Posterior cingulate gyrus (tissue), 11 donors: ENCODE measurements at places on chromosomes 5 and 9.

GRCh38 chr5:39448506-39449128 is 23.8 kb upstream of the DAB2 start:
- DNase-seq, result no peak

DNA sequence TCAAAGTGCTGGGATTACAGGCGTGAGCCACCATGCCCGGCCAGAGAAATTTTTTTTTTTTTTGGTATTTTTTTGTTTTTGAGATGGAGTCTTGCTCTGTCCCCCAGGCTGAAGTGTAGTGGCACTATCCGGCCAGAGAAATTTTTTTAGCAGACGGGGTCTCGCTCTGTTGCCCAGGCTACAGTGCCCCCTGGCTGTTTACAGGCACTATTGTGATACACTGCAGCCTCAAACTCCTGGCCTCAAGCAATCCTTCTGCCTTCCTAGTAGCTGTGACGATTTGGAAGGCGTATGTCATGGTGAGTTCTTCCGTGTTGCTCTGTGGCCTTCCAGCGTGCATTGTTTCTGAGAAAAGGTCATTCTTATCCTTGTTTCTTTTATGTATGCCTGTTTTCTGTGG is 47.5 kb downstream of the CNOT6 start:
- no peak for DNase-seq

- no peak for DNase-seq
These were observed 390.3 kb downstream of the TAF11L14 start for GRCh38 chr5:18024542-18024941.

DNA sequence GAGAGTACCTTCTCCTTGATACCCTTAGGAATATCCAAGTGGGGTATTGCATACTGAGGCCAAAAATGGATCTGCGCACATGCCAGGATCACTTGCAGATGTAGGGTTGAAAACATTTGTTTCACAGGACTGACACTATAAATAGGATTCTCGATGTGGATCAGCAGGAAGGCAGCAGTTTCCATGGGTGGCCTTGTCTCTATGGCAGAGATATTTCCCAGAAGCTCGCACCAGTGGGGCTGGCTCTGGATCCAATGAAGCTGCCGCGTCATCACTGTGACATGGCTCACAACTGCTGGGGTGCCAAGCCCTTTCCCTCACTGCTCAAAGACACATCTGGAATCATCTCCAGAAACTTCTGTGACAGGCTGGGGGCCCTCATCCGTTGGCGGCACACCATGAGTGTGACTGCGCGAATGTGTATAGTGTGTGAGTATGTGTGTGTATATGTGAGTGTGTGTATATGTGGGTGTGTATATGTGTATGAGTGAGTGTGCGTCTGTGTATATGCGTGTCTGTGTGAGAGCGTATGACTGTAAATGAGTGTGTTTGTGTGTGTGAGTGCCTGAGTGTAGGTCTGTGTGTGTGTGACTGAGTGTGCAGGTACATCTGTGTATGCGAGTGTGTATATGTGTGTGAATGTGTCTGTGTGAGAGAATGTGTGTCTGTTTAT is 182.5 kb downstream of the GAS1 start:
- DNase-seq, result no peak

DNA sequence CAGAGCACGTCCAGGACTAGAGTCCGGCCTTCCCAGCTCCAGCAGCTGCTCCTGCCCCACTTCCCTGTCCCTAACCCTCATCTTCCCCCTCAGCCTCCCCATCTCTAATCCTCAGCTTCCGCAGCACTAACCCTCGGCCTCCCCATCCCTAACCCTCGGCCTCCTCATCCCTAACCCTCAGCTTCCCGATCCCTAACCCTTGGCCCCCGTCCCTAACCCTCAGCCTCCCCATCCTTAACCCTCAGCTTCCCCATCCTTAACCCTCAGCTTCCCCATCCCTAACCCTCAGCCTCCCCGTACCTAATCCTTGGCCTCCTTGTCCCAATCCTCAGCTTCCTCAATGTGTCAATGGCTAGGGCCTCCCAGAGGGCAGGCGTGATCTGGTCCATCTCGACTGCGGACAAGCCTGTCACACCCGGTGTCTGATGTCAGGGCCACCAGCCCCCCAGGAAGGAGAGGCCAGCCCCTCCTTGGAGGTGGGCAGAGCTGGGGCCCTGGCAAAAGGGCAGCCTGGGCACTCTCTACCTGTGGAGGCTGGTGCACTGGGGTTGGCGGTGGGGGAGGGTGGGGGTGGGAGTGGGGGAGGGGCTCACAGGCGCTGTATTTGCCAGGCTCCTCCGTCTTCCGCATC is 1.4 kb downstream of the OBP2B start:
- DNase-seq, result no peak

- no peak for DNase-seq
These were observed 3.1 kb upstream of the EEIG1 start for GRCh38 chr9:127983847-127984289.

- no peak for DNase-seq
These were observed 158.8 kb downstream of the C9orf152 start for GRCh38 chr9:110048976-110049698.

DNA sequence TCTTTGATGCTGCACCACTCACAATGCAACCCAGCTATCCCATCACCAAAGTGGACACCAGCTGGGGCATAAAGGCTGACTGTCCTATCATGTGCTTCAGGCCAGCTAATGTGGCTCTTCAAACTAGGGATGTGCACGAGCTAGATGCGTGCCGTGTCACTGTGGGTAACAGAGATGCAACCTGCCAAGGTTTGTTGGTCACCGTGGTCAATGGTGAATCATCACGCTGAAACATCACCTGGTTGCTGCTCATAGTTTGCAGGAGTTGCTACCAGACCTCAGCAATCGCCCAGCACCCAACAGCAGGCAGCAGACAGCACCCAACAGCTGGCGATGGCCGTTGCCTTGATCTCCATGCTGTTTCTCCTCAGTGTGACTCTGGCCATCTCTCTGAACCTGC is 2.1 kb upstream of the PCDHGA1 start:
- no peak for DNase-seq

- no peak for DNase-seq
These were observed 227.0 kb downstream of the DRD1 start for GRCh38 chr5:175216991-175217390.

DNA sequence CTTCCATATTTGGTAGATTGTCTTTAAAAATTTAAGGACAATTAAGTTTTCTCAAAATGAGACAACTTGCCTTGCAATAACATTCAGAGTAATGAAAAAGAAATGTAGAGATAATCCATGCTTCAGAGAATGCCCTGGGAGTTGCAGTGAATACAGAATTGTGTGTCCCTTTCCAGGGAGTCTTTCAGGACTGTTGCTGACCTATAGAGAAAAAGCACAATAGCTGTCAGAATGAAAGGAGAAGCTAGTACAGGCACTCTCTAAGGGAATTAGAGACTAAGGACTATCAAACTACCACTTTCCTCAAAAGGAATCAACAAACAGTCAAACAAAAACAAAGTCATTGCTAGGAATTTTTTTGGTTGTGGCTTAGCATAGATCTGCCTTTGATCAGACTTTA is 93.0 kb downstream of the CCDC192 start:
- DNase-seq, result no peak

DNA sequence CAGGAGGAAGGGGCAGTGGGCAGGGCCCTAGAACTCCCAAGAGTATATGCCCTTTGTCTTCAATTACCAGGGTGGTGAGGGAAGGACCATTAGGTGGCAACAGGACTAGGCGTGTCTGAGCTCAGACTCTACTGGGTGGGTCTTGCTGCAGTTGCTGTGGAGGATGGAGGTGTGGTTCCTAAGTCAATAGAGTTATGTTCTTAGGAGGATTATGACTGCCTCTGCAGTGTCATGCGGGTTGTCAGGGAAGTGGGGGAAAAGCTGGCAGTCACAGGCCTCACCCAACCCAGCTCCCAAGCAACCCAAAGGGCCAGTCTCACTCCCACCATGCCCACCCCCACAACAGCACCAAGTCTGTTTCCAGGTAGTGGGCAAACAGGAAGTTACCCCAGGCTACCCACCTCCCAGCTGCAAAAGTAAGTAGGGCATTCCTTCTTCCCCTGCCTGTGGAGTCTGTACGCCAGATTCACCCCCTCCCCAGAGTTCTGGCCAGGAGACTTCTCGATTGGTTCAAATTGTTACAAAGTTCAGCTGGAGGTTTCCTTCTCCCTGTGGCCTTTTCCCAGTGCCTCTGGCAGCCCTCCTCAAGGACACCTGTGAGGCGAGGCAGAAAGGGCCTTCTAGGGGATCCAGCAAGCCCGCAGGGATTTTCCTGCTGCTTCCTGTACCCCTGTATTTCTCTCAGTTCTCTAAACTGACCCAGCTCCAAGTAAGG is 145.3 kb downstream of the HINT1 start:
- DNase-seq, result no peak

DNA sequence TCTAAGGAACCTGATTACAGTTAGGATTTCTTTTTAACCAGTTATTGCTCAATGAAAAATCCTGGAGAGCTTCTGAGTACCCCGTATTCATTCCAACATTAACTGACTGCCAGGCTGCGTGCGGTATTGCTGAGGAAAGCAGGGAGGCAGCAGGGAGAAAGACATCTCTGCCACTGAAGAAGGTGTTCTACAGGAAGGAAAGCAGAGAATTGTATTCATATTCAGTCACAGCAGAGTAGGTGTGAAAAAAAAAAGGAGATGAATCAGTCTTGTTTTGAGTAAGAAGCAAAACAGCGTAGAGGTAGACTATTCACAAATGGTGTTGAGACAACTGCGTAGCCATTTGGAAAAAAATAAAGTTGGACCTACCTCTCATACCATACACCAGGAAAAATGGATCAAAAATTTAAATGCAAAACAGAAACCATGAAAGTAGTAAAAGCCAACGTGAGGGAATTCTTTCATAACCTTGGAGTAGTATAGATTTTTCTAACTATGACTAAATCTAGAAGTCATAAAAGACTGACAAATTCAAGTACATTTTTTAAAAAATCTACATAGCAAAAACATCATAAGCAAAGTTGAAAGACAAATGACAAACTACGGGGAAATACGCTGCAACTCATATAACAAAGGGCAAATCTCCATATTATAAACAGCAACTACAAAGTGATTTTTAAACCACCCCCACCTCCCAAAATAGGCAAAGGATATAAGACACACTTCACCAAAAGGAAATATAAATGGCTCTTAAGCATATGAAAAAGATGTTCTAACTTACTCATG is 9.9 kb upstream of the NR4A3 start:
- DNase-seq, result no peak

DNA sequence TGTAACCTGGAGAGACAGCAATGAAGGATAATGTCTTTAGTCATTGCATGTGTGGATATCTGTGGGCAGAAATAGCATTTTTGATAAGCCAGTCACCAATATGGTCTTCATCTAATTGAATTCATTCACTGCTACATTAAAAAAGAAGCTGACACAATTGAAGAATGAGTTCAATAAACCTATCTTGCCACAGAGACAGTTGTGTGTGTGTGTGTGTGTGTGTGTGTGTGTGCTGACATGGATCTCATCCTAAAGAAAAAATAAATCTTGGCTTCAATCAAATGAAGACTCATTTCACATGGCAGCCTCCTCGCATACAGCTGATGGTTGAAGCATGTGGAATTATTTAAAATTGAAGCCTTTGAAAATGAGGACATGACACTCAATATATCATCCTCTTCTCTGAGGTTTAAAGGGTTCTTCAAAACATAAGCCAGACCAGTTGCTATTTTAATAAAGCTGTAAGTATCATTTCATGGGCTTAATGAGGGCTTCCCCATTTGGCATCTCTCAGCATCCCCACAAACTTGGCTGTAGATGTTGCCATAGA is 118.5 kb upstream of the PTPN3 start:
- DNase-seq, result no peak

GRCh38 chr9:113572076-113572861 is 108.7 kb downstream of the RGS3 start:
- peak; percentile 5 for DNase-seq

GRCh38 chr9:130390390-130390789 is 54.4 kb upstream of the ASS1 start:
- DNase-seq, result no peak

DNA sequence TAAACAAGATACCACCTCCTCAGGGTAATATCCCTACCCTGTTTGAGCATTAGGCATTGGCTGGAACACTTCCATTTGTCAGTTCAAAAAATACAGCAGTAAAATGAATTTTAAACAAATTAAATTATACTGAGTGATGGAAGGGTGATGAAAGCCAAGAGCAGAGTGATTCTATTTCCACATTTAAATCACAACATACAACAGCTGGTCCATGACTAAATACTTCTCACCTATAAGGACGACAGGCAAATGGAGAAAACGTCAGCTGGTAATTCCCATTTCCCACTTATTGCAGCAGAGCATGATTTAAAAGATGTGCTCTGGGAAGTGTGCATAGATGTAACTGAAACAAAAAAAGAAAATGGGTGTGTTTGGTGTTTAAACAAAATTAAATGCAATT is 543.6 kb upstream of the DAB2 start:
- DNase-seq, result no peak

DNA sequence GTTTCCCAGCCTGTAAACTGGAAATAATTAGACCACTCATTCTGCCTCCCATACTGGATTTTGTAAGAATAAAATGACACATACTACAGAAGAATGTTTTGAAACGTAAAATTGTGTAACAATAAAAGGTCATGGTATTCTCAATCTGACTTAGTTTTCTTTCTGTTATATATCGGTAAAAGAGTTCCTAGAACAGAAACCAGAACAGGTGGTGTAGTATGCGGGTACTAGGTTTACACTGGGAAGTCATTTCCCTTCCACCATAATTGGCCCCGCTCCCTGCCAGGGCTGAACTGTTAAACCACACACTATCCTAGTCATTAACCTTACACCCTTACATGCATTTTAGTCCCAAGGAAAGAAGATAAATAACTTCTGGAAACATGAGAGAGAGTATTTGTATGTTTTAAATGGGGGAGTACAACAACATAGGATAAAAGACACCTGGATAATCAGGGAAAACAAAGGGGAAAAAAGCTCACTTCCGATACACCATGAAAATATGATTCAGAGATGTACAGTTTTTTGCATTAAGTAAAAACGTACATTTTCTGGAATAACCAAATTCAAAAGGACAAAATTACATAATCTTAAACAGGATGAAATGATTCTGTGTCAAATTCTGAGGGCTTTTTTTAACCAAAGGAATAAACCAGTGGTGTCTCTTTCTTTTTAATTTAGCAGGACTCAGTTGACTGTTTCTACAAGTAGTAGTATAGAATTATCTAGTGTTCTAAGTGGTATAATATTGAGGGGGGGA is 199.7 kb downstream of the GLIS3 start:
- no peak for DNase-seq

GRCh38 chr9:131094622-131095021 is 1.7 kb upstream of the AIF1L start:
- no peak for DNase-seq

DNA sequence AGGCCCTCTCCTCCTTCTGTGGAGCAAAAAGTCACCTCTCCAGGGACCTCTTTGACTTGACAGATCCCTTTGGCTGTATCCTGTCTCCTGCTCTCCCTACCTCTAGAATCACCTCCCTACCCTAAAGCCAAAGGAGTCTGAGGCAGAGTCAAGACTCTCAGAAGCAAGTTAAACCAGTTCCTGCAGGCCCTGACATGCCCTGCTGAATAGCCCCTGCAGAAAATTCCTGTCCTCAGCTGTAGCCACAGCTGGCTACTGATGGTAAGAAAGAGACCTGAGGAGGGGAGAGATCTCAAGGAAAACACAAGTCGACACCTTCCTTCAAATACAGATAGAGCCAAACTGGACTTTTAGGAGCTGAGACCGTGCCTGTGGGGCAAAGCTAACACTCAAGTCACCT is 23.7 kb upstream of the UBAP2 start:
- DNase-seq, result no peak

GRCh38 chr9:105414947-105415661 is 32.7 kb upstream of the FSD1L start:
- no peak for DNase-seq
